NCI-H510A (cell line): ENCODE measurements at places on chromosomes 3 and 15.

DNA sequence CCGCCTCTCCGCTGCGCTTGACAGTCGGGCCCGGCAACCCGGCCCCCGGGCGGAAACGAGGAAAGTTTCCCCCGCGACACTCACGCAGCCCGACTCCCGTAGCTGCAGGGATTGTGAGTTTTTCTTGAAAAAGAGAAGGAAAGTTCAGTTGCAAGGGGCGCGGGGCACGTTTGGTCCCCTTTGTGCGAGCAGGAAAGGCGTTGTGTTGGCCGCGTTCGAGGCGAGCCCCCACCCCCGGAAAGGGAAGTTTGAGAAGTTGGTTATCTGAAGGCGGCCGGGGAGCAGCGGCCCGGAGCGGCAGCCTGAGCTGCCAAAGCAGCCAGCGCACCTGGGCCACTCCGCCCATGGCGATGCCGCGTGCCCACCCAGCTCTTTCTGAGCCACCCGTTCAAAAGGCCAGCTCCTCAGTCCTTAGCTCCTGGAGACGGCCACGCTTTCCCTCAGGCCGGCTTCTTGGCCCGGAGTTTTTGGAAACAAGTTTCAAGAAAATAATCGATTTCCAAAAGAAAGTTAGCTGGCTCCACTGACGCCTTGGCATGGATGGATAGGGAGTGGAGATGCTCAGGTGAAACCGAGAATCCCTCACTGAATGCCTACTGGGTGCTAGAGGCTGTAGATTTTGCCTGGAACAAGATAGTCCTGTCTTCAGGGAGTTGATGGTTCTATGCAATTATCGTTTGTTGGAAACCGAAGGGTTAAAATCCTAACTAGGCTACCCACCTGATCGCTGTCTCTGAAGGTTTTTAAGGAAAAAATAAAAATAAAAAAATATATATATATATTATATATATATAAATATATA is 832 bp downstream of the TGFBR2 start:
- DNase-seq: peak; percentile 2

GRCh38 chr3:76753599-76753998 is 286.3 kb upstream of the ROBO2 start:
- DNase-seq: no peak

- DNase-seq: no peak
Observed at GRCh38 chr3:62567097-62568021, 194.0 kb upstream of the FEZF2 start.

- no peak for DNase-seq
Observed at GRCh38 chr15:70318594-70319465, 221.1 kb upstream of the TLE3 start.

DNA sequence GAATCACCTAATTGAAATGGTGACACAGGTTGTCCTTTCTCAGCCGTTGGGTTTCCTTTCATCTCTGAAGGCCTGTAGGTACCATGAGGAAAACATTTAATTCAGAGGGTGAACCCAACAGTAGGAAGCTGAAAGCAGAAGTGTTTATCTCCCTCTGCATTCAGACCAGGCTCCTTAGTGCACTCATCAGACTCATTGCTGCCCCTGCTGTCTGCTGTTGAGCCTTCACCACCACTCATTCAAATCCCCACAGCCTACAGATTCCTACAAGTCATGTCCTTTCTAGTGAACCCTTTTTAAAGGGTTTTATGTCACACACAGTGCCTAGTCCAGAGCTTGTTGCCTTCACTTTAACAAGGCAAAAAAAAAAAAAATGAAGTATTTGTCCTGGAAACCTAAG is 13.4 kb downstream of the WDR48 start:
- DNase-seq: no peak

DNA sequence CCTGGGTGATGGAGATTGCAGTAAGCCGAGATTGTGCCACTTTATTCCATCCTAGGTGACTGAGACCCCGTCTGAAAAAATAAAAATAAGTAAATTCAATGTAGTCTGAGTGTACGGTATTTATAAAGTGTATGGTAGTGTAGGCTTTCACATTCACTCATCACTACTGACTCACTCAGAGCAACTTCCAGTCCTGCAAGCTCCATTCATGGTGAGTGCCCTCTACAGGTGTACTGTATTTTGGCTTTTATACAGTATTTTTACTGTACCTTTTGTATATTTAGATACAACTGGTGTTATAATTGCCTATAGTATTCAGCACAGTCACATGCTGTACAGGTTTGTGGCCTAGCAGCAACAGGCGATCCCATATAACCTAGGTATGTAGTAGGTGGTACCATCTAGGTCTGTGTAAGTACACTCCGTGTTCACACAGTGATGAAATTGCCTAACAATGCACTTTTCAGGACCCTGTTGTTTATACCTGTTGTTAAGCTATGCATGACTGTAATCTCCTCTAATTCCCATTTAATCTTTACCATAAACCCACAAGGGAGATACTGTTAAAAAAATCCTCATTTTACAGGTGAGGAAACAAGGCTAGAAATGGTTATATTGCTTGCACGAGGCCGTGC is 19.3 kb downstream of the CACNA1D start:
- DNase-seq: no peak

GRCh38 chr3:111967651-111968274 is 11.1 kb upstream of the ABHD10 start:
- DNase-seq: peak; percentile 31

- no peak for DNase-seq
Observed at GRCh38 chr3:130014526-130014925, 40.0 kb downstream of the TRH start.

GRCh38 chr3:64361962-64362735 is 136.9 kb upstream of the PRICKLE2 start:
- DNase-seq: no peak

- no peak for DNase-seq
Observed at GRCh38 chr3:114323546-114324254, 29.9 kb downstream of the TIGIT start.

DNA sequence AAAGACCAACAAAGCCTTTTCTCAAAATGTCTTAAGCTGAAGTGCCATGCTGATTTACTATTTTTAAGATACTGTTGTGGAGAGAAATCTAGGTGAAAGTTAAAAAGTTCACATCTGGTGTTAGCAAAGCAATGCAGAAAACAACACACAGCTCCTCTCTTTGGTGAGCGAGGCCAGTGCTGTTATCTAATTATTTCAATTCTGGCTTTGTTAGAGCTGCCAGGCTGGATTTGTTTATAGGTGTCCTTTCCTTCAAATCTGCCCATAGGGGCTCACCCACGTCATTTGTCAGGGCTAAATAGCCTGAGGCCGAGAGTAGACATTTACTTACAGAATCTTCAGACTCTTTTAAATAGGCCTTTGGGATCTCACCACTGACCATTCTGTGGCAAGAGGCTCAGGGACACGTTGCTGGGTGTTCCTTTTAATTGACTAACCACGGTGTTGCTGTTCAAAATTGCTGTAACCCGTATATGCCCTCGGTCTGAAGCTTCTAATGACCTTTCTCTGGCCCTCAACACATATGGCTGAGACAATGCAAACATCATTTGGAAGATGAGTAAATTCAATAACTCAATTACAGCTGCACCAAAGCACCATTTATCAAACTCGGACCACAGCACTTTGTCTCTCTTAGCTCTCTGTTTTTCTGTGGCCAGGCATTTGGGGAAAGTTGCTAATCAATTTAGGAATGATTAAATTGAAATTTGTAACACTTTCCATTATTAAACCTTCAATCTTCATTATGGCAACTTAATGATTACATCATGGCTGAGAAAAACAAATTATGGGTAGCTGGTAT is 152.6 kb downstream of the PDZRN3 start:
- no peak for DNase-seq

GRCh38 chr3:105505170-105505569 is 138.5 kb downstream of the ALCAM start:
- DNase-seq: no peak

GRCh38 chr15:74306781-74307217 is 60.6 kb downstream of the CYP11A1 start:
- DNase-seq: no peak

GRCh38 chr15:63587527-63587926 is 9.7 kb upstream of the FBXL22 start:
- DNase-seq: no peak

DNA sequence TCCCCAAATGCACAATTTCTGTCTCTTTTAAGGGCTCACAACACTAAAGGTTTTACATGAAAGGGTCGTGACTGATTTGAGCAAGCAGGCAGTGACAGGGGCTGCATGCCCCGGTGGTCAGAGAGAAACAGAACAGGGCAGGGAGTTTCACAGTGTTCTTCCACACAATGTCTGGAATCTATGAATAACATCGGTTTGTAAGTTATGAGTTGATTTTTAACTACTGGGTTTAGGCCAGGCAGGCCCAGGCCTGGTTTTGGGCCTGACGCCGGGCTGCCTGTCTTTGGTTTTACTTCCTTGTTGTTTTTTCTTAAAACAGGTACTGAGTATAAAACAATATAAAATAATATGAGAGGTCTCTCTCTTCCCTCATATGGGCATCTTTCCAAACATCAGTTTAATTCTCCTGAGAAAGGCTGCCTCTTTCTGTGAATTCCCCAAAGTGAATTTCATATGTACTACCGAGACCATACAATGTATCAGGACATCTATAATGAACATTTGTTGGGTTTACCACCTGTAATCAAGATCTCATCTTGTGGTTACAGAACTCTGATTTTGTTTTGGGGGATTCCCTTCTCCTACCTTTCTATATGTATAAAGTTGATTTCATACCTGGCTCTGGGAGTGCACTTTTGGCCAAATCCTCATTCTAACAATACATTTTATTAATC is 74.4 kb downstream of the CD200 start:
- no peak for DNase-seq

DNA sequence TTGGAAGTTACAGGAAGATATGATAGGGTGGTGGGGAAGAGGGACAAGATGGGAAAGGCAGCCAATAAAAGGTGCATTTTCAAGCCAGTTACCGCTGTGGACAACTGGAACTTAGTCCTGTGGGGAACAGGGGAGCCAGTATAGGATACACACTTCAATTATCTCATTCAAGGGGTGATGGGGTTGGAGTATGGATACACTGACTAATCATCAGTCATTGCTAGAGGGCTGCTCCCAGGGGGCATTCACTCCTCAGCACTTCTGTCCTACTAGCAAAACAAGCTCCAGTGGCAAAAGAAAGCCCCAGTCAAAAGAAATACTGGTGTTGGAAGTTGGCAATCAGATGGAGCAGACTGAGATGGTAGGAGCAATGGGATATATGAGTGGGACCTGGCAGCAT is 183.4 kb upstream of the GADL1 start:
- no peak for DNase-seq

DNA sequence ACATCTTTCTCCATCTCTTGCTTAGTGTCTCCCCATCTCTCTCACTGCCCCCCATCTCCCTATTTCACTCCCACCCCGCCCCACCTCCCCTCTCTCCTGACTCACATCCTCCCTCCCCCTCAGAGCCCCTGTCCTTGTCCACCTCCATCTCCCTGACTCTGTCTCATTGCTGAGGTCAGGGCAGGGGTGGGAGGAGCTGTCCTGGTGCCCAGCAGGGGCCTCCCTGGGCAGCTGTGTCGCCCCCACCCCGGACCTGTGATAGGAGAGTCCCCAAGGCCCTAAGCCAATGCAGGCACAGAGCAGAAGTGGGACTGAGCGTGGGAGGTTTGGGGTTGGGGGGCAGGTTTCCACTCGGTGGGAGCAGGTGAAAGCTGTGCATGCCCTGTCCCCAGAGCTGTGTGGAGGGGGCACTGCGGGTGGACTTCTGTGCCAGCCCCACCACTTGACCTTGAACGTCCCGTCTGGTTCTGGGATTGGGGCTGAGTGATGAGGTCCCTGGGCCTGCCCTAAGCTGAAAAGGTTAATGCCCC is 210.8 kb downstream of the TBC1D2B start:
- no peak for DNase-seq

GRCh38 chr15:69388260-69388705 is 25.9 kb upstream of the KIF23 start:
- DNase-seq: no peak

- DNase-seq: no peak
Observed at GRCh38 chr3:127093312-127093711, 99.6 kb upstream of the PRR23E start.

DNA sequence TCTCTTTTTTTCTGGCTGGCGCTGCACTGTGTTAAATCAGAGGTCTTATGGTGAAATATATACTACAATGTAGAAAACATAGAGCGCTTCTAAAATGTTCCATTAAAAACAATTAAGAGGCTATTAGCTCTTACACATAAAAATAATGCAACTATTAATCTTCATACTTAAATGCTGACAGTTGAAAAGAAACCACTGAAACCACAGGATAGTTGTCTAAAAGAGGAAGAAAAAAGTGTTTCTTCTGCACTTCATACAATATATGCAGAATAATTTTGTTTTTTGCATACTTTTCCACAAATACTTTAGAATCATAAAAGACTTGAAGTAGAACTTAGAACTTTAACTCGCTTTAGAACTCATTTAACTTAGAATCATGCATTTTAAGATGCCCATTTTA is 170.5 kb downstream of the PYDC2 start:
- DNase-seq: no peak

- no peak for DNase-seq
Observed at GRCh38 chr15:63922261-63922904, 88.6 kb upstream of the HERC1 start.
